ENCODE measurements at places on chromosomes 1 and 21. TPM values are rescaled to one million over a fixed set of nuclear protein-coding genes. Genes with fewer than 3 reads are reported as not detected.

Gene GCSAML
- not detected for total RNA-seq

Gene RGS21
- total RNA-seq = not detected

Gene SH2D2A
- total RNA-seq = not detected

Gene FAM163A
- 0.09 TPM for total RNA-seq

Gene SPRR4
- not detected for total RNA-seq

Gene TSNAX
- total RNA-seq = 38.3 TPM

Gene CSMD2
- total RNA-seq = under 0.01 TPM

Gene C8B
- total RNA-seq = not detected

Gene C1orf53
- total RNA-seq = 1.9 TPM

Gene TMIGD3
- not detected for total RNA-seq

Gene IL6R
- 15.9 TPM for total RNA-seq

Gene CAMK2N1
- total RNA-seq = 0.60 TPM

Gene SPATA46
- total RNA-seq = not detected

Gene OR2L13
- not detected for total RNA-seq

Gene CFHR5
- total RNA-seq = not detected

Gene CD48
- total RNA-seq = not detected

Gene CLEC20A
- not detected for total RNA-seq

Gene ZMYND12
- 0.43 TPM for total RNA-seq

Gene INSRR
- total RNA-seq = not detected

Gene MTARC2
- 11.3 TPM for total RNA-seq

Gene LENEP
- total RNA-seq = not detected

Gene C8A
- total RNA-seq = not detected

Gene XCL2
- total RNA-seq = not detected

Gene ALPL
- 0.22 TPM for total RNA-seq

Gene S100A9
- total RNA-seq = not detected

Gene SPRR2E
- total RNA-seq = not detected

Gene RXFP4
- total RNA-seq = not detected

Gene UBL4B
- not detected for total RNA-seq

Gene FGR
- total RNA-seq = 0.22 TPM

Gene LCE1C
- not detected for total RNA-seq

Gene ATG4C
- 5.8 TPM for total RNA-seq

Gene MYCL
- total RNA-seq = 0.22 TPM

Gene NPPB
- not detected for total RNA-seq

Gene HP1BP3
- total RNA-seq = 251 TPM

Gene RO60
- total RNA-seq = 192 TPM

Gene APOBEC4
- total RNA-seq = not detected

Gene CLDN17
- total RNA-seq = not detected

Gene THEM4
- total RNA-seq = 5.0 TPM

Gene RBM11
- not detected for total RNA-seq

Gene REN
- total RNA-seq = 0.11 TPM

Gene IGFN1
- not detected for total RNA-seq

Gene PTPRC
- not detected for total RNA-seq

Gene RNU1-2
- total RNA-seq = 8,230 TPM

Gene APCS
- not detected for total RNA-seq

Gene GBP7
- not detected for total RNA-seq

Gene S100A7A
- not detected for total RNA-seq

Gene PADI4
- not detected for total RNA-seq

Gene LCE2A
- total RNA-seq = not detected

All from dermis lymphatic vessel endothelial cell (primary cell).